ENCODE measurements at places on chromosomes 2 and 18.

GRCh38 chr18:62771494-62772270, 56.3 kb downstream of the PHLPP1 start:
- no peak for DNase-seq

DNA sequence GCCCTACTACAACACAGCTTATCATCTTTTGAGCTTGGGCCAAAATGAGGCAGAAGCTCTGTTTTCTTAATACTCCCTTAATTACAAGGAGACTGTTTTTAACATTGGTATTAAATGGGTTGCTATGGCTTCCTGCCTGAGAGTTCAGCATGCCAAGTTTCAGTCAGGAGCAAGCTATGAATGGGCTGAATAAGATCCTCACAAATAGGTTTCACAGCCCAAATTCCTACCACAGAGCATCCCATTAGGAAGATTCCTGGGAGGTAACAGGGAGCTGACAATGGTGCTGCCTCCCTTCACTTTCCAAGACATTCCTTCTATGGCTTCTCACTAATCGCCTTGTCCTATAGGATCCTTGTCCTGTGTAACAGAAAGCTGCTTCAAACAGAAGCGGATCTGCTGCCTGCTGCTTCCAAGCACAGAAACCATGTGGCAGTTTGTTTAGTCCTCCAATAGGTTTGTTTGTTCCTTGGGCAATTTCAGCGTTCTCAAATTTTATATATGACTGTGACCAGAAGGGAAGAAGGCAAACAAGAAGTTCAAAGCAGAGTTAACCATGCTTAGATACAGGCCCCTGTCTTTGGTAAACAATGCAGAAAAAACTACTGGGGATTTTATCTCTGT, 70.9 kb downstream of the NCKAP5 start:
- DNase-seq = no peak

GRCh38 chr2:218436992-218437391, 18.1 kb downstream of the VIL1 start:
- no peak for DNase-seq

DNA sequence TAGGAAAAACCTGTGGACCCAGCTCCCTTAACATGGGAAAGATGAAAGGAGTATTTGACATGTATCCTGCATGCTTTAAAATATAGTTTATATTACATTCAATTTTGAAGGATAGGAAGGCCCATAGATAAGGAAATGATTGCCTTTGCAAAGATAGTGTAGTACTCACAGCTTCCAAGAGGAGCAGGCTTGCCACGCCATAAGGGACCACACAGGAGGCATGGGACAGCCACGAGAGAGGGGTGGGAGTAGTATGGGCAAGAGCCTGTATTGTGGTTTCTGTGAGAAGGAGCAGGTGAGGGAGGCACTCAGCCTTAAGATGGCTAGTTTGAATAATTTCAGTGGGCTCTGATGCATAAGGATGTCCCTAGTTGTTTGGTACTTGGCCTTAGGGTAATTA, 740.3 kb downstream of the SATB2 start:
- DNase-seq = no peak

GRCh38 chr2:43020296-43020695, 206.1 kb downstream of the ZFP36L2 start:
- DNase-seq = no peak

GRCh38 chr2:80378-80777, 34.1 kb upstream of the FAM110C start:
- DNase-seq = no peak

- no peak for DNase-seq
These were observed 190.5 kb upstream of the SESTD1 start for GRCh38 chr2:179455172-179455524.

GRCh38 chr2:238313991-238314350, 6.3 kb upstream of the TRAF3IP1 start:
- DNase-seq = no peak

Data from stomach (tissue), 19 donors.